ENCODE measurements at places on chromosomes 6 and 20.

- no peak for DNase-seq
Measured at GRCh38 chr6:26366504-26366903, 1.5 kb downstream of the BTN3A2 start.

GRCh38 chr20:15986690-15987089 lies 586.6 kb downstream of the KIF16B start:
- no peak for DNase-seq

GRCh38 chr6:3340894-3341293 lies 82.1 kb downstream of the PSMG4 start:
- DNase-seq, result no peak

DNA sequence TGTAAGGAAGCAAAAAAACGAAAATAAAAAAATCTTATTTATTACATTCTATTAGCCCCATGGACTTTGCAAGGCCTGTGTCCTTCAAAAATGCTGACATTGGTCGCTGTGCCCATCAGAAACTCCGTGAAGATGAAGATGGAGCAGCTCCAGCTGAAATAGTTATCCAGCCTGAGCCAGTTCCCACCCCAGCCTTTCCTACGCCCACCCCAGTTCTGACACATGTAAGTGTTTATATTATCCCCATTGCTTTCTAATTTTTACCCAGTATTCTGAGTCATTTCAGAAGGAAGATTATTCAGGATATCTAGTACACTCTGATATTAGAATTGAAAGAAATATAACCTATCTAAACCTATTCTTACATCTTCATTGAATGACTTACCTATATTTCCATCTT lies 217.7 kb downstream of the ARHGAP18 start:
- no peak for DNase-seq
